Keratinocyte (primary cell): ENCODE measurements at places on chromosomes 2 and 18. TPM values are rescaled to one million over a fixed set of nuclear protein-coding genes. Genes with fewer than 3 reads are reported as not detected.

DNA sequence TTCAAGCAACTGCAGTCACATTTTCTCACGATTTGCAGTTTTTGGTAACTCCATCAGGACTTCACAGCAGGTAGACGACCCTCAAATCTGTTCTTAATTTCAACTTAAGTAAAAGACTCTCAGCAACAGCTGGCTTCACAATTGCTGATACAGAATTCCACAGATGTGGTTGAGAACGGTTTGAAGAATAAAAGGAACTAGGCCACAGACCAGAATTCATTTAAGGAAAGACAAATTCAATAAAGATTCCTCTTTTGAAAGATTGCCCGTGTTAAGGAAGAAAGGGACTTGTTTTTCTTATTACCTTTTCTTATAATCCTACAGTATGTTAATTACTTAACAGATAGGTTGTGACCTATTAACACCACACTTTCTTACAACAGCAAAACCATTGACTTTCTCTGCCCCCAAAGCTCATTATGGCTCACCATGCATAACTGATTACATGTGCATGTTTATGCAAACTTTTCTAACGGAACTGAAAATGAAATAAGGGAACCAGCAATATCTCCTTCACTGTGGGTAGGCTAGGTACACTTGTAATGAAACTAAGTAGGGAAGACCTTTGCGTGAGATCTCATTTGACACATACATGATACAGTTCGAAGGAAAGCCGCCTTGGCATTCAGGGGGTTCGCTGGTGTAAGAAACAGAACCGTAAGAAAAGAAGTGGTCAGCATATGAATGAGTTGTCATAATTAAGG lies 4.7 kb upstream of the ZNF516 start:
- H3K27me3 ChIP-seq, result no peaks in the 10 kb centered on the region
- H3K36me3 ChIP-seq, result no peaks in the 10 kb centered on the region
- H3K4me1 ChIP-seq, result peaks cover 5% of the 10 kb centered on the region
- H3K27ac ChIP-seq, result no peak overlapping the region

DNA sequence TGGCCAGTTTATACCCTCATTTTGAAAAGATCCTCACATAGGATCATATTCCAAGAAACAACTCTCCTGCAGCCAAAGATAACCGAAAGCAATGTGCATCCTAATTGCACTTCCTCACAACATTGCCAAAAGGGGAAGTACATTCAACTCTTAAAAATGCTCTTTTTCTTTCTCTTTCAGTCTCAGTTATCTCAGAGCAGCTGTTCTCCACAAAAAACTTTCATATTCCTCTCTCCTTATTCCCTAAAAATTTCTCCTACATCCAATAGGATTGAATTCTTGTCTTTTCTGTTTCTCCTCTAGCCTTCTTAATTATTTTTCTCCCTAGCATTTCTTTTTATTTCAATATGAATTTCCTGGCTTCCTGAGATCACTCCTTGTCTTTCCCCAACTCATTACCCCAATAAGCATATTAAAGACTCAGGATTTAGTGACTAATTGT lies 7.4 kb upstream of the VRK2 start:
- H3K4me1 ChIP-seq, result peaks cover 24% of the 10 kb centered on the region
- H3K36me3 ChIP-seq, result no peaks in the 10 kb centered on the region
- H3K4me3 ChIP-seq, result no peak overlapping the region
- DNase-seq, result no peak
- no peaks in the 10 kb centered on the region for H3K27me3 ChIP-seq
- no peak overlapping the region for H3K27ac ChIP-seq

- no peak for DNase-seq
- H3K4me3 ChIP-seq, result no peak overlapping the region
- H3K36me3 ChIP-seq, result no peaks in the 10 kb centered on the region
- H3K27me3 ChIP-seq, result peaks cover 2% of the 10 kb centered on the region
- no peak overlapping the region for H3K27ac ChIP-seq
Measured at GRCh38 chr2:30280596-30281434, 49.5 kb downstream of the LBH start.

DNA sequence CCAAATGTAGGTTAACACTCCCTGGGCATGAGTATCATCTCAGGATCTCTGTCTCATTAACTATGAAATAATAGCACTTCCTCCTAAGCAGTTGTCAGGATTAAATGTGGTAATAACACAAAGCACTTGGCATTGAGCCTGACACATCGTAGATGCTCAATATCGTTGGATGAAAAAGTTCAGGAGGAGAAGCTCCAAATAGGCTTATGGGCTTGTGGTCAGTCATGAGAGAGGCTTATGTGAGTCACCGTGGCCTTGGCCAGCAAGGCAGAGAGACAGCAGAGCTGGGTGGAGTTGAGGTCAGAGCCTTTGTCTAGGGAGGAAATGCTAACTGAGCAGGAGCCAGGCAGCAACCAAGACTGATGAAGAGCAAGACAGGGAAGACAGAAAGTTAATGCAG lies 68.3 kb upstream of the PPM1B start:
- no peak overlapping the region for H3K4me3 ChIP-seq
- H3K4me1 ChIP-seq, result no peaks in the 10 kb centered on the region
- H3K36me3 ChIP-seq, result no peaks in the 10 kb centered on the region

GRCh38 chr18:6355789-6356589 lies 58.7 kb downstream of the L3MBTL4 start:
- H3K27me3 ChIP-seq, result no peaks in the 10 kb centered on the region
- DNase-seq, result no peak
- H3K27ac ChIP-seq, result no peak overlapping the region

Gene UGT1A3
- 0.63 to 3.2 TPM (median 1.8 TPM) in 3 replicates for polyA plus RNA-seq

DNA sequence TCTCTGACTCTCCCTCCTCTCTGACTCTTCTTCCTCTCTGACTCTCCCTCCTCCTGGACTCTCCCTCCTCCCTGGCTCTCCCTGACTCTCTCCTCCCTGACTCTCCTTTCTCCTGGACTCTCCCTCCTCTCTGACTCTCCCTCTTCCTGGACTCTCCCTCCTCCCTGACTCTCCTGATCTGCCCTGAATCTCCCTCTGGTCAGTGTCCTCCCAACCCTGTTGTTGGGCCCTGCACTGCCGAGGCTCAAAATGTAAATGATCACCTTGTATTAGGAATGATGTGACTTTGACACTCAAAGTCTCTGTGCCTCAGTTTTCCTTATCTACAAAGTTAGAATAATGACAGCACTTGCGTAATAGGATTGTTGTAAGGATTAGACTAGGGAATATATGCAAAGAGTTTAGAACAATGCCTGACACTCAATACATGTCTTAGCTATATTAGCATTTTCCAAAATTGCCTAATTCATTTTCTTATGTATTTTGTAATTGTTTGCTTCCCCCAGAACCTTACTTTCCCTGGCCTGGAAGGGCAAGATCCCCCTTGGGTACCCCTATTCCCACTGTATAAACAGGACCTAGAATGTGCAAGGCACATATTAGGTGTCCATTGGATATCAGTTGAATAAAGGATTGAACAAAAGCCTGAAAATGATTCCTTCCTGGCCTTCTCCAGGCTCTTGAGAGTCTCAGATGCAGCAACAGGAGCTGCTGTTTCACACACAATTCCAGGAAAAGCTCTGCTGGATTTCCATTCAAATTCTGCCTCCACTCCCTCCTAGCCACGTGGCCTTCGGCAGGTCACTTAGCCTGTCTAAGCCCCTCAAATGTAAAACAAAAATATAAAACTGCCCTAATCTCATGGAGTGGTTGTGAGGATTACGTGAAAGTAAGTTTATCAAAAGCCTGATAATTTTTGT lies 170.1 kb downstream of the INHBB start:
- H3K4me3 ChIP-seq, result no peak overlapping the region
- no peaks in the 10 kb centered on the region for H3K36me3 ChIP-seq
- DNase-seq, result no peak
- H3K27ac ChIP-seq, result no peak overlapping the region
- no peaks in the 10 kb centered on the region for H3K4me1 ChIP-seq
- peaks cover 19% of the 10 kb centered on the region for H3K27me3 ChIP-seq

GRCh38 chr2:233165895-233166661 lies 85.4 kb upstream of the ATG16L1 start:
- no peak overlapping the region for H3K4me3 ChIP-seq
- H3K36me3 ChIP-seq, result peaks cover 31% of the 10 kb centered on the region
- no peaks in the 10 kb centered on the region for H3K4me1 ChIP-seq
- no peak for DNase-seq
- no peak overlapping the region for H3K27ac ChIP-seq

DNA sequence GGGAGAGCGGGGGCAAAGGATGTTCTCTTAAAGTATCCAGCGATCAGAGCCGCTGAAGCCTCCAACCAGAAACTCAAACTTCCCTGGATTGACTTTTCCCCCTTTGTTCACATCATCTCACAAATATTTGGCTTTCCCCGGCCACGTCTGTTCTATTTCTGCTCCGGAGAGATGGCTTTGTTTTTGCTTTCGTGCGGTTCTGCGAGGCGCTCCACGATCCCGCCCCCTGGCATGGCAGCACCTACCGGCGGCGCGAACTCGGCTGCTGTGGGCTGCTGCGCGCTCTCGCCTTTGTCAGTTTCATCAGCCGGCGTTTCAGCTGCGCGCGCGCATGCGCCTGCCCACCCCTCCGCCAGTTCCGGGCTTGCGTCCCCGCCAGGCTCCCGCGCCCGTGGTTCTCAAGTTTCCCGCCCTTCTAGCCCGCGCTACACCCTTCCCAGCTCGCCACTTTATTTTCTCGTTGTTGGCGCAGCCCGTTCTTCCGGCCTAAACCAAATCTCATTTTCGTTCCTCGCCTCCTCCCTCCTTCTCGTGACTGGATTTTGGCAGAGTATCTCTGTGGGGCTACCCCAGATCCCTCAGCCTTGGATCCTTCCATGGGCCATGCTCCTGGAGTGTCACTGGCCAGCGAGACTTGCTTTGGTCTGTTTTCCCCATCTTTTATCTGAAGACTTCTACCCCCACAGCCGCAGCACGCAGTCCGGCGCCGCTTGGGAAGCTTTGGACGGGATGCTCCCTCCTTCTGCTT lies 98.0 kb downstream of the INSIG2 start:
- no peaks in the 10 kb centered on the region for H3K36me3 ChIP-seq
- H3K4me3 ChIP-seq, result peak overlapping the region; percentile 52
- H3K4me1 ChIP-seq, result no peaks in the 10 kb centered on the region
- no peak for DNase-seq

- no peaks in the 10 kb centered on the region for H3K36me3 ChIP-seq
- no peak overlapping the region for H3K27ac ChIP-seq
- no peak overlapping the region for H3K4me3 ChIP-seq
- H3K27me3 ChIP-seq, result no peaks in the 10 kb centered on the region
Measured at GRCh38 chr2:100130595-100131391, 11.6 kb downstream of the AFF3 start.

DNA sequence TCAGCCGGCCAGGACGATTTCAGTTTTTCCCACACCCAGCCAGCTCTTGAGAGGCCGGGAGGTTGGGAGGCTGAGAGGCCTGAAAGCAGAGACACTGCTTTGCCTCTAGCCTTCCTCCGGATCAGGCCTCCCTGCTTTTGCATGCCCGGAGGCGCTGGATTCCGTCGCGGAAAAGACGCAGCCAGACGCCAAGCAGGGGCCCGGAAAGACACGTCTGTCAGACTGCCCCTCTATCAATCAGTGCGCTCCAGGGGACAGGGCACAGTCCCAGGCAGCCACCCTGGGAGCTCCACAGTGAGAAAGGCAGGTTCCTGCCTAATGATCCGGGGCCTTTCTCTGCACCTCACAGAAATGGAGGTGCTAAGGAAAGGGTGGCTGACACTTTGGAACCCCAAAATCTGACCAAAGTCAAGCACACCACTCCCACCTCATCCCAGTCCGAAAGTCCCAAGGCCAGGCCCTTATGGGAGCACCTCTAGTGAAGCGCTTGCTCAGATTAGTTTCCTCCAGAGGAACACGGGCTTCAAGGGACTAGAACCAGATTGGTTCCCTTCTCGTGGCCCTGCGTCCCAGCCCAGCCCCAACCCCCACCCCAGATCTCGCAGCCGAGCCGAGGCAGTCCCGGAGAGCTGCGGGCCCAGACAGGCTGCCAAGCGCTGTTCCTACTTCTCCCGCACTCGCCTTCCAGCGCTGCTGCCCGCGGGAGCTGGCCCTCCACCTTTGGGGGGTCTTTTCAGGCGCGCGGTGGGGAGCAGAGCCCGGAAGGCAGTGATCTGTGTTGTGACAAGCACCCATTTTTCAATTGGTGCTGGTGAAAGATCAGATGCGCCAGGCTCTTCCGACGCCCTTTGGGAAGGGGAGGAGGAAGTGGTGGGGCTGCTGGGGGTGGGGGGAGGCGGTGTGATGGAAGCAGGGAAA lies 5.0 kb downstream of the DLX1 start:
- no peak overlapping the region for H3K27ac ChIP-seq
- H3K36me3 ChIP-seq, result no peaks in the 10 kb centered on the region
- DNase-seq, result no peak
- H3K27me3 ChIP-seq, result peaks cover 94% of the 10 kb centered on the region
- H3K4me3 ChIP-seq, result no peak overlapping the region

Gene SCYGR4
- polyA plus RNA-seq, result not detected in 3 replicates

Gene STARD6
- polyA plus RNA-seq, result 0.30 TPM in 1 of 3 replicates, not detected in the others

GRCh38 chr2:85185431-85185940 lies 52.3 kb downstream of the TCF7L1 start:
- no peaks in the 10 kb centered on the region for H3K27me3 ChIP-seq
- H3K27ac ChIP-seq, result no peak overlapping the region
- H3K4me3 ChIP-seq, result no peak overlapping the region
- H3K36me3 ChIP-seq, result no peaks in the 10 kb centered on the region
- DNase-seq, result no peak

Gene EVX2
- not detected in 3 replicates for polyA plus RNA-seq

- H3K27ac ChIP-seq, result peak overlapping the region; percentile 77
- no peaks in the 10 kb centered on the region for H3K36me3 ChIP-seq
- peaks cover 8% of the 10 kb centered on the region for H3K4me1 ChIP-seq
- H3K27me3 ChIP-seq, result no peaks in the 10 kb centered on the region
Measured at GRCh38 chr2:198448789-198449188, 644.4 kb downstream of the PLCL1 start.

GRCh38 chr18:6836331-6836730 lies 106.8 kb downstream of the ARHGAP28 start:
- no peak overlapping the region for H3K4me3 ChIP-seq
- H3K27ac ChIP-seq, result no peak overlapping the region
- H3K4me1 ChIP-seq, result peaks cover 10% of the 10 kb centered on the region
- H3K27me3 ChIP-seq, result no peaks in the 10 kb centered on the region

GRCh38 chr2:137607722-137608318 lies 356.5 kb upstream of the HNMT start:
- no peaks in the 10 kb centered on the region for H3K27me3 ChIP-seq
- no peak for DNase-seq
- H3K4me3 ChIP-seq, result no peak overlapping the region
- no peaks in the 10 kb centered on the region for H3K4me1 ChIP-seq
- H3K27ac ChIP-seq, result no peak overlapping the region

GRCh38 chr2:66457545-66457944 lies 22.6 kb downstream of the MEIS1 start:
- no peaks in the 10 kb centered on the region for H3K4me1 ChIP-seq
- no peak overlapping the region for H3K27ac ChIP-seq
- no peaks in the 10 kb centered on the region for H3K36me3 ChIP-seq
- DNase-seq, result no peak

Gene ADRA2B
- 0.02 TPM in 1 of 3 replicates, not detected in the others for polyA plus RNA-seq

Gene LOXHD1
- polyA plus RNA-seq, result not detected in 3 replicates

Gene CYBRD1
- polyA plus RNA-seq, result 45.5 to 89.4 TPM (median 72.7 TPM) in 3 replicates

DNA sequence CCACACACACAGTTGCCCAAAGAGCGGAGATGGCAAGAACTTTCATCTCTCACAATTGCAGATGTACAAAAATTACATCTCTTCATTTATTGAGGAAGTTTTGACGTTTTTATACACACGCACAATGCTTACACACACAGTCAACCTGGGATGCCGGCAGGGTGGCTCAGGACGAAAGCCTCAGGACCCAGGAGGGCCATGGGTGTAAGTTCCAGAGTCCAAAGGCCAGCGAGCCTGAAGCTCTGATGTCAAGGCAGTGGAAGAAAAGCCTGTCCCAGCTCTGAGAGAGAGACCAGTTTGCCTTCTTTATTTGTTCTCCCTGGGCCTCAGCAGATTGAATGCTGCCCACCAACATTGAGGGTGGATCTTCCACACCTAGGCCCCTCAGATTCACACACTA lies 10.1 kb downstream of the AMER3 start:
- no peaks in the 10 kb centered on the region for H3K36me3 ChIP-seq
- no peak for DNase-seq
- H3K27ac ChIP-seq, result no peak overlapping the region
